Uterus (tissue), 4 donors: ENCODE measurements at places on chromosomes 2 and 18. TPM values are rescaled to one million over a fixed set of nuclear protein-coding genes. Genes with fewer than 3 reads are reported as not detected.
A peak's percentile ranks its signal among the peaks of the same experiment; 100 is the strongest.

Gene SLC16A14
- total RNA-seq, result 5.6 TPM

Gene TSPYL6
- total RNA-seq, result not detected

Gene ARHGAP28
- total RNA-seq, result 11.3 TPM

Gene ARHGAP15
- 28.4 TPM for total RNA-seq

Gene MALT1
- total RNA-seq, result 51.4 TPM

Gene DAW1
- not detected for total RNA-seq

Gene NRP2
- 114 TPM for total RNA-seq

Gene RAB6C
- total RNA-seq, result not detected

Gene PDE1A
- total RNA-seq, result 41.5 TPM

Gene TIMM21
- 16.9 TPM for total RNA-seq

GRCh38 chr2:192419786-192420185, 225.1 kb upstream of the TMEFF2 start:
- no peaks in the 10 kb centered on the region for H3K36me3 ChIP-seq
- H3K4me3 ChIP-seq, result no peak overlapping the region
- no peak for DNase-seq
- no peak overlapping the region for H3K27ac ChIP-seq

- no peak for DNase-seq
- no peak overlapping the region for H3K27ac ChIP-seq
- no peaks in the 10 kb centered on the region for H3K36me3 ChIP-seq
- H3K4me3 ChIP-seq, result no peak overlapping the region
- no peaks in the 10 kb centered on the region for H3K27me3 ChIP-seq
- no peaks in the 10 kb centered on the region for H3K4me1 ChIP-seq
These were observed 398.9 kb downstream of the RND3 start for GRCh38 chr2:150088538-150088937.

- no peak for DNase-seq
- no peaks in the 10 kb centered on the region for H3K27me3 ChIP-seq
- no peak overlapping the region for H3K27ac ChIP-seq
- H3K36me3 ChIP-seq, result no peaks in the 10 kb centered on the region
- no peak overlapping the region for H3K4me3 ChIP-seq
- H3K4me1 ChIP-seq, result no peaks in the 10 kb centered on the region
These were observed 167.9 kb downstream of the TMEM182 start for GRCh38 chr2:102929721-102930120.

GRCh38 chr2:16709769-16710168, 44.1 kb upstream of the CYRIA start:
- H3K27me3 ChIP-seq, result no peaks in the 10 kb centered on the region
- H3K36me3 ChIP-seq, result no peaks in the 10 kb centered on the region
- DNase-seq, result no peak

- H3K36me3 ChIP-seq, result no peaks in the 10 kb centered on the region
- no peaks in the 10 kb centered on the region for H3K27me3 ChIP-seq
- no peak overlapping the region for H3K4me3 ChIP-seq
- H3K4me1 ChIP-seq, result no peaks in the 10 kb centered on the region
- no peak overlapping the region for H3K27ac ChIP-seq
These were observed 34.4 kb upstream of the KLF7 start for GRCh38 chr2:207200136-207200535.

DNA sequence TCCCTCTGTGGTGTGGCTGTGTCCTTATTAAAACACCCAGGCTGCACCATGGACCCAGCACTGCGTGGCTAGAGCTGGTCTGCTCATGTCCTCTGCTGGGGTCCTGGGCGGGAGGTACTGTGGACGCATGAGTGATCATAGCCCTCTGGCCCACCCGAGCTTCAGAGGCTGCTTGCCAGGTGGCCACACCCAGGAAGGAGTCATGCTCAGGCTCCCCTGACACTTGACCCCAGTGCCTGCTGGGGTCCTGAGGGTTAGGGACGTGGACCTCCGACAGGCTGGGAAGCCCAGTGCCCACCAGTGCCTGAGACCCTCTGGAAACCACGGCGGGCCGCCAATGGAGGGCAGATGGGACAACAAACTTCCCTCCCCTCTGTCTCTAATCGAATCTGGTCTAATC, 66.3 kb upstream of the HS6ST1 start:
- peaks cover 13% of the 10 kb centered on the region for H3K4me1 ChIP-seq
- H3K4me3 ChIP-seq, result no peak overlapping the region
- H3K27ac ChIP-seq, result no peak overlapping the region
- no peaks in the 10 kb centered on the region for H3K36me3 ChIP-seq

DNA sequence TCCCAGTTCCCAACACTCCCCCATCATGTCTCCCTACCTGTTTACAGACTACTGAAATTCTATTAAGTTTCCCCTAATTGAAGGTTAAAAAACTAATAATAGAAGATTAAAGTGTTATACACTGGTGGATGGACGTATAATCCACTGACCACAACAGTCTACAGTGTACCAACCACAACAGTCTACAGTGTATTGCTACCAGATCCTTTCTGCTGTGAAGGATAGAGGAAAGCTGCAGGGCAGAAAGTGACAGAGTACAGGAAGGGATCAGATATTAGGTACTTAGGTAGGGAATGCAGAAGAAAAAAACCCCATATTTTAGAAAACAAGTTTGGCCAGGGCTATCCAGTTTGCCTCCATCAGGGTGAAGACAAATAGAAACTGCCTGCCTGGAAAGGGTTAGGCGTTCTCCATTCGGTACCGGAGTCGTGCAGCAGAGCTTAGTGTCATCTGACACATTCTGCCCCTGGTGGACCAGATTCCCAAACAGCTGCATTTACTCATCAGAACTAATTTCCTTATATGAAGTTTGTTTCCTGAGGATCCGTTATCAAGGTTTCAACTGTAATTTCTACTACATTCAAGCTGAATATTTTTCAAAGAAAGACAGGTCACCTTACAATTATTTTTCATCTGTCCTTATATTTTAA, 49.9 kb downstream of the KLF7 start:
- peak overlapping the region; percentile 48 for H3K27ac ChIP-seq
- H3K36me3 ChIP-seq, result no peaks in the 10 kb centered on the region
- H3K27me3 ChIP-seq, result no peaks in the 10 kb centered on the region
- H3K4me1 ChIP-seq, result no peaks in the 10 kb centered on the region
- DNase-seq, result no peak
- H3K4me3 ChIP-seq, result no peak overlapping the region

DNA sequence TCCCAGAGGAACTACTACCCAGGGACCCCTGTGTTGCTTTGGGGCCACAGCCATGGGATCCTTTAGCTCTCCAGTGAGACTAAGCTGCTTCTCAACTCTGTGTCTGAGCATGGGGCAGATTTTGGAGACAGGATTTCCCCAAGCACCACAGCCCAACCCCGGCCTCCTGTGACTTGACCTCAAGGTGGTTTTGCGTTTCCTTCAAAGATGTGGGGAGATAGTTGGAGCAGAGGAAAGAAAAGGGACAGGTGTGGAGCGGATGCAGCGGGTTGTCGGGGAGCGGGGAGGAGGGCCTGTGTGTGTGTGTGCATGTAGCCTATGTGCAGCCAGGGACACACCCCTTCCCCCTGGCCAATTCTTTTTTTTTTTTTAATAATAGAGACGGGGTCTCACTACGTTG, 10.2 kb downstream of the ARID5A start:
- H3K27ac ChIP-seq, result no peak overlapping the region
- no peaks in the 10 kb centered on the region for H3K27me3 ChIP-seq
- DNase-seq, result no peak
- no peak overlapping the region for H3K4me3 ChIP-seq

GRCh38 chr2:230958820-230959756, 34.0 kb upstream of the GPR55 start:
- H3K4me3 ChIP-seq, result no peak overlapping the region
- DNase-seq, result no peak
- no peak overlapping the region for H3K27ac ChIP-seq
- H3K4me1 ChIP-seq, result no peaks in the 10 kb centered on the region
- no peaks in the 10 kb centered on the region for H3K27me3 ChIP-seq

- no peak overlapping the region for H3K4me3 ChIP-seq
- no peaks in the 10 kb centered on the region for H3K4me1 ChIP-seq
- H3K27me3 ChIP-seq, result no peaks in the 10 kb centered on the region
- DNase-seq, result no peak
- H3K36me3 ChIP-seq, result no peaks in the 10 kb centered on the region
These were observed 310.6 kb downstream of the GBX2 start for GRCh38 chr2:235857598-235857997.

DNA sequence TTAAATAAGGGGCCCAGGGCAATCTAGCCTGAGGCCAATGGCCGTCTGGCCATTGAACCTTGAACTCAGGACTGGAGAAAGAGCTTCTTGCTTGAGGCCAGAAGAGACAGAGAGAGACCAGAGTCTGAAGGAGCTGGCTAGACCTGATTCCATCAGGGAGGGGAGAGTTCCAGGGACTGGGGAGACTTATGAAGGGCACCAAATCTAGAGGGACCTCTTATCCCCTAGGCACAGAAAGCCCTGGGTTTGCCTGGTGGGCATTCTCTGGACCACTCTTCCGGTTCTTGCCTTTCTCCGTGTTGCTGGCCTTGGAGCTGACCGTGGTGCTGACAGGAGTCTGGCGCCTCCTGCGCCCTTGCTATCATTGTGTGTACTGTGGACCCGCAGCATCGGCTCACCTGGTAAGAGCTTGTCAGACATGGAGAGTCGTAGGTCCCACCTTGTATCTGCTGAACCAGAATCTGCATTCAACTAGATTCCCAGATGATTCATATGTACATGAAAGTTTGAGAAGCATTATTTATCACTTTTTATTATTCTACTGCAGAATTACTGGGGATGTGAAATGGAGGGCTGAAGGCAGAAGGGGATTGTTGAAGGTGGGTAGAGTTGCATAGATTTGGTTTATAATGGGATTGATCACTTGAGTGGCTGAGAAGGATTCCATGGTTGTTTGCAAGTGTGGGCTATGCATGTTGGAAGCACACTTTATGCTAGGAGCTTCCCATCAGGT, 4.3 kb upstream of the TRPM8 start:
- H3K4me3 ChIP-seq, result no peak overlapping the region
- DNase-seq, result no peak
- no peaks in the 10 kb centered on the region for H3K27me3 ChIP-seq
- H3K27ac ChIP-seq, result no peak overlapping the region
- no peaks in the 10 kb centered on the region for H3K4me1 ChIP-seq

DNA sequence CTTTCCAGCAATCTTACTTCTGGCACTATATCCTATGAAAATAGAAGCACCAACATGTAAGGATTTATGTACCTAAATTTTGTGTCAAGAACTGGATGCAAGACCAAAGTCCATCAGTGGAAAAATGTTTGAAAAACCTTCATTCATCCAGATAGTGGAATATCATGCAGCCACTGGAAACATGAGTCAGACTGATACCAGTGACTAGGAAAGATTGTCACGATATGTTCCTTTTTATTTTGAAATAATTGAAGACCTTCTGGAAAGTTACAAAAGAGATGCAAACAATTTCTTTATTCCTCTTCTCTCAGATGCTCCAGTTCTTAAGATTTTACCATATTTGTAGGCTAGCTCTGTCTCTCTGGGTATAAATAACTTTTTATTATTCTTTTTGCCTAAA, 40.5 kb upstream of the IL1R2 start:
- H3K4me3 ChIP-seq, result no peak overlapping the region
- no peaks in the 10 kb centered on the region for H3K4me1 ChIP-seq
- no peak for DNase-seq
- H3K27ac ChIP-seq, result no peak overlapping the region
- H3K27me3 ChIP-seq, result no peaks in the 10 kb centered on the region

DNA sequence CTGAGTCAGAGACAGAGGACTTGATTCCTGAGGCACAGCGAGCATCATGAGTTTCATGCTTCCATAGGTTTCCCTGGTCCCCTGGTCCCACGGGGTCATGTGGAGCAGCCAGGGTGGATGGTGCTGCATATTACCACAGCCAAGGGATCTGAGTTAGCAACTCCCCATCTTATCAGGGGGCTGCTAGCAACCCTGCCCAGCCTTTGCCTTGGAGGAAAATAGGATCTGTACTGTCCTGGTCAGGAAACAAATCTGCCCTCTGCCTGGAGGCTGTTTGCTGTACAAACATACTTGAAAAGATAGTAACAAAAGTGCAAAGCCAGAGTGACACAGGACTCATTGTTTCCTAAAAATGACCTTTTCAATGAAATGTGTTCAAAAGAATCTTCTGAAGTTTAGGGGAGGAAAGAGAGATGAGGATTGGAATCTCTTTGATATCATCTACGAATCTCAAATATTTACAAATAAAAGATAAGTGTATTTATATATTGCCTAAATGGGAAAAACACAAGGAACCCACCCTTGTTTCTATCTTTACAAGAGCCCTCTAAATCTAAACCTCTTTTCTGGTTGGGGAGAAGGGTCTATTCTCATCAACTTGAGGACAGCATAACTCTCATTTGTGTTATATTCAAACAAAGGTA, 194.8 kb downstream of the CD226 start:
- no peaks in the 10 kb centered on the region for H3K4me1 ChIP-seq
- DNase-seq, result no peak
- H3K36me3 ChIP-seq, result no peaks in the 10 kb centered on the region
- H3K27ac ChIP-seq, result no peak overlapping the region
- H3K4me3 ChIP-seq, result no peak overlapping the region
